Fibroblast of skin of abdomen (primary cell): ENCODE measurements at places on chromosomes 12 and 14.

GRCh38 chr14:24990050-24990449 lies 59.9 kb downstream of the STXBP6 start:
- no peak for DNase-seq

- no peak for DNase-seq
Measured at GRCh38 chr12:100796621-100797020, 2.0 kb downstream of the ANO4 start.

DNA sequence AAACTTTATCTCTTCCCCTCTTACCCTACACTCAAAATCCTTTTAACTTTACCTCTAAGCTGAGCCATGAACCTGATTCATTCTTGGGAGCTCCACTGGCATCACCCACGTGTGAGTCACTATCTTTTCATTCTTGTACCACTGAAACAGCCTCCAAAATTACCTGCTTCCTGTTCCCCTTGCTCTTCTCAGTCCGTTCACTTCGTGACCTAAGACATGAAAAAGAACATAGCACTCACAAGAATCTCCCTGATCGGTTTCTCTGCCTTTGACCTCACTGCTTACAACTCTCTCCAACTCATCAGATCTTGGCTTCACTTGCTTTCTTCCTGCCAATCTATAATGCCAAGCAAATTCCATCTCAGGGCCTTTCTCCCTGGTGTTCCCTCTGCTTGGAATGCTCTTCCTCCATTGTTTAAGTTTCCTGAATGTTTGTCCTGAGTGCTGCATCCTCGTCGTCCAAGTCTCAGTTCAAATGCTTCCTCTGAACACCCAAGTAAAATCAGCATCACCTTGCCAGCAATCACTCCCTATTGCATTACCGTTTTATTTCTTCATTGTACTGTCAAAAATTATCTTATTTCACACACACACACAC lies 9.2 kb downstream of the GLIPR1 start:
- DNase-seq, result peak; percentile 18

GRCh38 chr14:86364634-86365033 lies 834.7 kb downstream of the FLRT2 start:
- DNase-seq, result no peak

GRCh38 chr14:103391048-103391447 lies 5.8 kb downstream of the MARK3 start:
- peak; percentile 79 for DNase-seq

DNA sequence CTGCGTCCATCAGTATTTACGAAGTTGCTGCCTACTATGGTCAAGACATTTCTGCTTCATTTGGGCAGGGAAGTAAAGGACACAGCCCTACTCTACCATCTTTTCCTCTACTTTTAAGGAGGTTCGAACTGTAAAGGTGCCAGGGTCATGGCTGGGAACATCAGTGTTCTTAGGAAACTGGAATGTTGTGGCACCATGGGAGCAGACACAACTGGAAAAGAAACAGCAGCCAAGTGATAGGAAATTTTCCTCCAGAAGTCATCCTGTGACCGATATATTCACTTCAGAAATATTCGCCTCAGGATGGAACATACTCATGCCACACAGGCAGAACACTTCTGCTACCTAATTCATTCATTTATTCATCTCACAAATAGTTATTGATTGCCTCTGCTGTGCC lies 104.4 kb downstream of the ETV6 start:
- no peak for DNase-seq

DNA sequence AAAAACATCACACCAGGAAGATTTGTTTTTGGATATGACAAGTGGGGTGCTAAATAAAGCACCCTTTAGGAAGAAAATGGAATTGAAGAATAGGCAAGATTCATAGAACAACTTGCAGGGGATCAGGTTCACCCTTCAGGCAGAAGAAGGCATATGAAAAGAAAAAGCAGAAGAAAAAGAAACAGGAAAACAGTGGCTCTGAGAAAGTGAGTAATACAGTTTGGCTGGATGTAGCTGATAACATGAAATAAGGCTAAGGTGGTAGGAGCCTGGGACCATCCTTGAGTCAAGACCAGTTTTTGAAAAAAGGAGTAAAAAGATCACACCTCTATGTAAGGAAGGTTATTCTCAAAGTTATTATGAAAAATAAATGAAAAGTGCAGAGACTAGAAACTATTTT lies 42.4 kb downstream of the TRIP11 start:
- DNase-seq, result no peak

DNA sequence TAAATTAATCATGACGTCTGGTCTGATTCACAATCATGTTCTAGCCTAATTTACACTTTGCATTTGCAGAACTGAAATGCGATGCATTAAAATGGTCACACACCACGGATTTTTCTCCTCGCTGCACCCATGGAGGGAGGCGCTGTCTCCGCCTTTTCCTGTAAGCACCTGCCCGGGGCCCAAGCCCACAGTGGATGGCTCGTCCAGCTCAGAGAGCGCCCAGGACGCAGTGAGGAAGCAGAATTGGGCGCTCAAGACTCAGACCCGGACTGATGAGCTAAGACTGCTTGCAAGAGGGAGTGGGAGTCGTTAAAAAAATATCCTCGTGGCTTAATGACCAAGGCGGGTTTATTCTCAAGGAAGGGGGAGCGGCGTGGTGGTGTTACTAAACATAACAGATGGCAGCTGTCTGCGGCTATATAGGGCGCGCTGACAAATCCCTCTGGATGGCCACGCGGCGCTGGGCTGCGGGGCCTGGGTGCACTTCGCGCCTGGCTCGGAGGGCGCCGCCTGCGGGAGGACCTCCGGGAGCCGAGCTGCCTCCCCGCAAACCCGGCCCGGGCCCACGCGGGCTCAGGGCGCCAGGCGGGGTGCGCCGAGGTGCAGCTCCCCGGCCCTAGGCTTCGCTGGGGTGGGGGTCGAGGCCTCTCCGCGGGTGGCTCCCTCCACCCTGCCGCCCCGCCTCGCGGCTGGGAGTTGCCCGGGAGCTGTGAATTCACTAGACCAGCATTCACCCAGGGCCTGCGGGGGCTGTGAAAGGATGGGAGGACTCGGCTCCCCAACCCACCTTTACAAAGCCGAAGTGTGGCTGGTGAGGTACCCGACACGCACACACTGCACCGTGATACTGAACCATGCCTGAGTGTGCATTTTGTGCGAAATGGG lies 78.7 kb downstream of the PPM1A start:
- peak; percentile 21 for DNase-seq

GRCh38 chr14:53152887-53153701 lies at the start of gene DDHD1:
Gene DDHD1 (minus strand): TSS chr14:53153323. CDS start chr14:53153098, 225 bp downstream.
- peak; percentile 73 for DNase-seq

GRCh38 chr12:2806700-2807099 lies 5.8 kb upstream of the ITFG2 start:
- no peak for DNase-seq

GRCh38 chr14:63055631-63056030 lies 10.4 kb upstream of the KCNH5 start:
- no peak for DNase-seq

- no peak for DNase-seq
Measured at GRCh38 chr14:96067985-96068930, 29.1 kb downstream of the C14orf132 start.

GRCh38 chr12:44405297-44405696 lies 470.8 kb downstream of the NELL2 start:
- DNase-seq, result no peak

GRCh38 chr12:28781671-28782652 lies 367.1 kb upstream of the FAR2 start:
- DNase-seq, result no peak

GRCh38 chr12:57990241-57990883 lies 49.0 kb downstream of the ATP23 start:
- no peak for DNase-seq

GRCh38 chr14:76245097-76245496 lies 93.4 kb downstream of the GPATCH2L start:
- DNase-seq, result peak; percentile 10

GRCh38 chr12:85322715-85323114 lies 42.7 kb downstream of the ALX1 start:
- peak; percentile 6 for DNase-seq

GRCh38 chr12:101648195-101648594 lies 49.2 kb upstream of the CHPT1 start:
- no peak for DNase-seq

- DNase-seq, result no peak
Measured at GRCh38 chr12:54047964-54048303, 5.7 kb upstream of the HOXC4 start.

DNA sequence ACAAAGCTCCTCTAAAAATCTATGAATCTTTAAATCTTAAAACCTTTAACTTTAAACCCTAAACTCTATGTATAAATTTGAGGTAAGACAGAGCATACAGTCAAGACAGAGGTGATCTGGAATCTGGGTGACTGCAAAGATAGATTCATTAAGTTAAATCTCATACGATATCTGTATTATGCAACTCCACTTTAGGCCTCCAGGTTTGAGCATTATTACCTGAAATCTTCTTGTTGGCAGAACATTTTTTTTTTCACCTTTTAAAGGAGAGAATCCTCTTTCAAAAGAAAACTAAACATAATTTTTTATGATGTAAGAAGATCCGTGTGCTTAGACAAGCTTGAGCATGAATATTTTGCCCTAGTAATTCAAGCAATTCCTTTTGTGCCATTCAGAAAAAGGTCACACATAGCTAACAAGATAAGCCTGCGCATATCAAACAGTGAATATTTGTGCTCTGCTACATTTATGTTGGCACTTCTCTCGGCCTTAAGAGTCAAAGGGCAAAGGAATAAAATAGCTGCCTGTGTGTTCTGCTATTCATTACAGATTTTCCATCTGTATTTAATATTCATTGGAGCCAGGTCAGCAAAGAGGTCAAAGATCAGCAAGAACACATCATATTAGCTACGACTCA lies 163.3 kb downstream of the TMTC3 start:
- DNase-seq, result no peak

GRCh38 chr12:88579601-88580050 lies 645 bp downstream of the KITLG start:
- no peak for DNase-seq

DNA sequence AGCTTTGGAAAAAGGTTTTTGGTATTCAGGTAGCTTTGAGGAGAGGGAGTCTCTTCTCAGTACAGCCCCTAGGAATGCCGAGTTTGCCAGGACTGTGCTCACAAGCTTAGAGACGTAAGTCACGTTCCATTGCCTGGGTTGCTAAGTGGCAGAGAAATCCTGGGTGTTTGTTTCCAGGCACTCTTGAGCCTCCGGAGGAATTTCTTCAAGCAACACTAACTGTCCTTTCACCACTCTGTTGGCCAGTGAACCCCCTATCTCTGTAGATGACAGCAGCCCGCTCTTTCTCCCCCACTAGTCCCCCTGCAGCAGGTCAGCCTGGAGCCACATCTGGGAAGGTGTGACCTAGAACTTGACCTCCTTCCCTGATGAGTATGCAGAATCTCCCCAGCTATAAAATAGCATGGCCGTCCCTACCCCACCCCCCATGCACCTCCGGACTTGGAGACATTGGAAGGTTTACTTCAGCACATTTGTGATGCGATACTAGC lies 162.7 kb downstream of the ZFP36L1 start:
- no peak for DNase-seq

DNA sequence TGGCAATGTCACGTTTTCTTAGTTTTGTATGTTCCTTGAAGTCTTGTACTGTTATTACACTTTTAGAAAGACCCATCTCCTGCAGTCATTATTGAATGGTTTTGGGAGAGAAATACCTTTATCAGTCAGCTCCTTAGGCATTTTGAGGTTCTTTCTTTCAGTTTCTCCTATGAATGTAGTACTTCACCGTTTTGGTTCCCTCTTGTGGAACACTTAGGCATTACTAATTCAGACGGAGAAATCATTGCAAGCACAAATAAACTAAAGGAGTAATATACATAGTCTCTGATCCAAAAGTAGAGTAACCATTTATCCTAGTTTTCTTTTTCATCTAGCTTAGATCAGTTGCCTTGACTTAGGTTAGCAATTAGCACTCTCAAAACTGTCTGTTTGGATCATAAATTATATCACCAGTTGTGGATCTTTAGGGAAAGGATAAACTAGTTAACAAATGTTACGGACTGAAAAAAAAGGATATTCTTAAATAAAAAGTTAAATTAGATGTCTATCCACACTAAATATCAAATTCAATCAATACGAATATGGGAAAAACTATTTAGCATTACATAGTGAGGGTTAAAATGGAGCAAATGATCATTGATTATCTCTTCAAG lies 1538.3 kb upstream of the SEL1L start:
- peak; percentile 18 for DNase-seq

DNA sequence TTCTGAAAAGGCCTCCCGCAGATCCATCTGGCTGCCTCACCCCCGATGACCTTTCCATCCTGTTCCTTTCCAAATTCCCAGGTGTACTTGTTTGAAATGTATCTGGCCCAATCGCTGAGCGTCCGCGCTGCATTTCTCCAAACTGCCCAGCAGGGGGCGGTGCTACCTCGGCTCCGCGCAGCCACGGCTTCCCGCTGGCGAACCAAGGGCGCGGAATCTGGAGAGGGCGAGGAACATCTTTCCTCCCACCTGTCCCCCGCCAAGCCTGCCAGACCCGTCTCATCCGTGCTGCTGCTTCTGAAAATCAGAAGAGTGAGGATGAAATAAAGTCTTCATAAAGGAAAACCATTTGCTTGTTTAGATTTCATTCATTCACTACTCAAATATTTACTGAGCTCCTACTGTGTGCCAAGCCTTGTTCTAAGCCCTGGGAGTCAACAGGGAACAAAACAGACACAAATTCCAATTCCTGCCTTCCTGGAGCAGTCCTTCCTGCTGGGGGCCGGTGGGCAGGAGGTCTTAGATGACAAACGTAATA lies 16.8 kb upstream of the MYL2 start:
- DNase-seq, result peak; percentile 15

GRCh38 chr12:13273850-13274249 lies 77.3 kb downstream of the EMP1 start:
- no peak for DNase-seq

DNA sequence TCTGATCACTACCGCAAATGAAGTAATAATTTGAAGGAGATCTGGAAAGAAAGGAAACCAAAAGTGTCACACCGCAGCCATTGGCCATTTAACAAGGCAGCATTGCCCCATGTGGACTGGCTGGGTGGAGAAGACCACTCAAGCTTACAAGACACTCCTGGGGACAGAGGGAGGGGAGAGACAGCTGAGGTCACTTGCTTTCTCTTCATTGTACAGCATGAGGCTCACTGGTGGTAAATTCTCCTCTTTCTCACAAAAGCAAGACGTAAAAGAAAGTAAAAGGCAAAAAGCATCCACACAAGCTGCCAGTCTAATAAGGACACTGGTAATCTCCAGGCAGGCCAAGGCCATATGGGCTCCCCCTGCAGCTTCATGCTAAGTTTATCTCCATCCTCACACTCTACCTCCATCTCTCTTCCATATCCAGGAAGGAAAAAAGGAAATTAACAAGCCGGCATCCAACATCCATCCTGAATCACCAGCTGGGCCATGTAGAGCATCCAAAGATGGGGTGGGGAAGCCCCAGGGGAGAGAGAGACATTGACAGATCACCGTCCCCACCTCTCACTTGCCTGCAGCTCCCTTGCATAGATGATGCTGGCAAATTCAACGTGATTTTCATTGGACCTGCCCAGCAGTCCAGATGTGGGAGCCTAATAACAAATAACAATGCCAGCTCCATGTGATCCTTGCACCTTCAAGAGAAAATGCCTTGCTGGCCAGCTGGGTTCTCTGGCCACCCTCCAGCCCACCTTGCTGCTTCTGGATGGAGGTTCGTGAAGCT lies 100.6 kb downstream of the DPF3 start:
- DNase-seq, result no peak
